ENCODE measurements at places on chromosomes 7 and 10.

GRCh38 chr10:76398043-76398710 lies 966.8 kb downstream of the LRMDA start:
- no peak for DNase-seq

DNA sequence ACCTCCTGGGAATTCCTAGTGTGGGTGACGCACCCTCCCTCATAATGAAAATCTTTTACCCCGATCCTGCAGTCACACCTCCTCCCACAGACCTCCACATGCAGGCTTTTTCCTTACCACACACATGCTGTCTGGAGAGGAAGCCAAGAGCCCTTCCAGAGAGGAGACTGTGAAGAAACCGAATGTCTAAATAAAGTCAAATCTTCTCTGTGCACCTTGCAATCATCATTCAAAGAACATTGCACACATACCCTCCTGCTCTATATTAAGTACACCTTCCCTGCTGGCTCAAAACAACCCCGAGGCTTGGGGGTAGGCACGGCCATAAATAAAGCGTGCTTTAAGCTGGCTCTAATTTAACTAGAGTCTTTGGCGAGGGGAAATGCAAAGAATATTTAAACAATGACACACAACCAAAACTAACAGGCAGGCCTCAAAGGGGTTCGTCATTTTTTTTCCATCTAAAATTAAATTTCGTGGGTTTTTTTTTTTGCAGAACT lies 34.9 kb downstream of the CALML3 start:
- DNase-seq = no peak

DNA sequence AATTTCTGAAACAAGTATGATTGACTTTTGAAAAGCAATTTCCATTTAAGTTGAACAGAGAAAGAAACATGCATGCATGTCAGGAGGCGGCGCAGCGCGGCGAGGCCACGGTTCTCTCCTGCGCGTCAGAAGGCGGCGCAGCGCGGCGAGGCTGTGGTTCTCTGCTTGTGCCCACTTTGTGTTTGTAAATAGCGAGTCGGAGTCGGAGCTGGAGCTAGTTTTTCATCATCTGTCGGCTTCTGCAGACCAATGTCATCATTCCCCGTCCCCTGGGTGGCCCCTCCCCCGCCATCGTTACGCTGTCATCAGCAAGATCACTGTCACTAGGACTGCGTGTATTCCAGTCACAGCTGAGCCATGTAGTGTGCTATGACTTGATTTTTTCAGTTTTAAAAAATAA lies 49.2 kb downstream of the INPP5A start:
- no peak for DNase-seq

GRCh38 chr7:129843365-129843898 lies 109.3 kb downstream of the UBE2H start:
- DNase-seq = no peak

GRCh38 chr7:650339-651031 lies 76.0 kb upstream of the DNAAF5 start:
- no peak for DNase-seq

GRCh38 chr7:96589038-96589437 lies 120.6 kb downstream of the SEM1 start:
- no peak for DNase-seq

DNA sequence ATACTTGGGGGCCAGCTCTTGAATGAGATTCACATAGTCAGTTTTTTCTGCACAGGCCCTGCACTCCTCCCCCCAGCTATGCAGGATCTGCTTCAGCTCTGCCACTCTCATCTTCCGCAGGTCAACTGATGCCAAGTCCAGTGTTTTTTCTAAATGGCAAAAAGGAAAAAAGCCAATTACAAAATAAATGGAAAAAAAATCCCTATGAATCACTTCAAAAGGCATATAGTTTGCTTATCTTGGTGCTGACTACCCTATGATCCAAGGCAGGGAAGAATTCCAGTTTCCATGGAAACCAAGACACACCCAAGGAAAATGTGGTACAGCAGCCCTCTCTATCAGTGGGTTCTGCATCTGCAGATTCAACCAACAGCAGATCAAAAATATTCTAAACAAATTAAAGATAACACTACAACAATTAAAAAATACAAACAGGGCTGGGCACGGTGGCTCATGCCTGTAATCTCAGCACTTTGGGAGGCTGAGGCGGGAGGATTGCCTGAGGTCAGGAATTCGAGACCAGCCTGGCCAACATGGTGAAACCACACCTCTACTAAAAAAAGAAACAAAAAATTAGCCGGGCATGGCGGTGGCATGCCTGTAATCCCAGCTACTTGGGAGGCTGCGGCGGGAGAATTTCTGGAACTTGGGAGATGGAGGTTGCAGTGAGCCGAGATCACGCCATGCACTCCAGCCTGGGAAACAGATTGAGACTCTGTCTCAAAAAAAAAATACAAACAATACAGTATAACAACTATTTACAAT lies 17.6 kb downstream of the CDNF start:
- DNase-seq = no peak

DNA sequence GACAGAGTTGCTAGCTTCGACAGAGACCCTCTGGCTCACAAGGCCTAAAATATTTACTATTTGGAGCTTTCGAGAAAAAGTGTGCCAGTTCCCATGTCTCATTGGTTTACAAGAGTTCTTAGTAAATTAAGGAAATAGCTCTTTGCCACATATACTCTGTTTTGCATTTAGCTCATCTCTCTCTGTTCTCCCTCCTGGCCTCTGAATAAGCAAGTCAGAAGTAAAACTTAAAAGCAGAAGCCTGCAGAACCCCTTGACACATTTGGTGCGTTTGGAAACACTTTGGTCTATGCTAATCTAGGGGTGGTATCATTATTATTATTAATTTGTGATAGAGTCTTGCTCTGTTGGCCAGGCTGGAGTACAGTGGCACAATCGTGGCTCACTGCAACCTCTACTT lies 6.4 kb downstream of the CARD11 start:
- DNase-seq = no peak

DNA sequence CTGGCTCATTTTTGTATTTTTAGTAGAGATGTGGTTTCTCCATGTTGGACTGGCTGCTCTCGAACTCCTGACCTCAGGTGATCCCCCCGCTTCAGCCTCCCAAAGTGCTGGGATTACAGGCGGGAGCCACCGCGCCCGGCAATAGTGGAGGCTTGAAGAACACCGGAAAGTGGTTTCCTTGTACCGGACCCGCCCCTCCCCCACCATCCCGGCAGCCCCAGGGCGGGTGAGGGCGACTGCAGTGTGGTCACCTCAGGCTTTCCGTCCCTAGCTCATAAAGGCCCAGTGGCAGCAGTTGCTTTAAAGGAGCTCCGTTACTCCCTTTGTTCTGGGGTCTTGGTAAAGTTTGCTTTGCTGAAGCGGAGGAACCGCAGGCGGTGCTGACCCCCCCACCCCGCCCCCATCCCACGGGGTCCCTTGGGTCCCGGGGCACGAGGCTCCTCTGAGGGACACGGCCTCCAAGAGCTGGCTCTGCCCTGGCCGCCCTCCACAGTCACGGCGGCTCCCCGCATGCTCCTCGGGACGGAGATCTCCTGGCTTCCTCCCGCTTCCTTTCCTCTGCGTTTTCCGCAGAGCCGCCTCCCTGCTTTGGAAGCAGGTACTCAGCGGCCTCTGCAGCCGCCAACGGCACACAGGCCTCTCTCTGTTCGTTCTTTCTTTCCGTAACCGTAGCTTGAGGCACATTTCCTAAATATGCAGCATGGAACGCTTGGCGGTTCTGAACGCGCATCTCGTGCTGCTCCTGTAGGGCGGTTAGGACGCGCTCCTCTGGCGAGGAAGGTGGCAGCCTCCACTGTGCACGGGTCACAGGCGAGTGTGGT lies 77.3 kb downstream of the DNAJB6 start:
- DNase-seq = no peak

GRCh38 chr7:26492816-26493215 lies 201.2 kb downstream of the SNX10 start:
- no peak for DNase-seq

DNA sequence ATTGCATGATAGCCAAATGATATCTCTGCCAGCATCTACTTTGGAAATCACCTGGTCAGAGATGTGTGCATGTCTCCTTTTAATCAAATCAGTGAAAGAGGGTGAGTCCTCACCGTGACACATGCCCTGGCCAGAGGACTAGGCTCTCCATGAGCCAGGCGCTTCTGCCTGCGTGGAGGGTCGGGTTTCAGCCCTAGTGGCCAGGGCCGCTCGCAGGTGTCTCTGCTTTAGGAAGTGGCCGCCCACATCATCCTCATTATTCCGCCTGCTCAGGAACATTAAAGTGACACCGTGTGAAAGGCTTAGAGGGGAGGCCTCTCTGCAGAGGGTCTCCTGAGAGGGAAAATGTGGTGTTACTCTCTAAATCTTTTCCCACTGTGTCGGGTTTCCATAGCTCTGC lies 173.6 kb upstream of the PRKCQ start:
- no peak for DNase-seq

DNA sequence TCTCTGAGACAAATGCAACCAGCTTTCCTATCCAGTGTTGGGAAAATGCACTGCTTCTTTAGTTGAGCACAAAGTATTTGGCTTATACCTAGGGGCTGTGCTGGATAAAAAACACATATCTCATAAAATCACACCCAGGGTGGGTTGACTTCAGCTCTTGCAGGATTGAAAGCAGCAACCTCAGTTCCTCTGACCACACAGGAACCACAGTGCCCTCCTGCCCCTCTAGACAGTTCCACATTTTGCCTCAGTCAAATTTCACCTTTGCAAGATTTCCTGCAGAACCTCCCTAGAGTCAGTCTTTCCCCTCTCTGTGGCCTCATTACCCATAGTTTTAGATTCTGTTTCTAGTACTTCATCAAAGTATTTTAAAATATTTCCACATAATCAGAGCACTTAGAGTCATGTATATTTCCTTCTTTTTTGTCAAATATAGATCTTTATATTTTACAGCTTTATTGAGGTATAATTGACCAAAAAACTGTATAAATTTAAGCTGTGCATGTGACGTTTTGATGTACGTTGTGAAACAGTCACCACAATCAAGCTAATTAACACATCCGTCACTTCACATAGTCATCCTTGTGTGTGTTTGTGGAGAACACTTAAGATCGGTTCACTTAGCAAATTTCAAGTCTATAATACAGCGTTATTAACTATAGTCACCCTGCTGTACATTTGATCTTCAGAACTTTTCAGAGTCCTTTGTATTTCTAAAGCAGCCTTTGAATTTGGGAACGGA lies 37.0 kb upstream of the EGR2 start:
- DNase-seq = no peak

- DNase-seq = no peak
Measured at GRCh38 chr10:102001435-102002068, 54.4 kb downstream of the ARMH3 start.

DNA sequence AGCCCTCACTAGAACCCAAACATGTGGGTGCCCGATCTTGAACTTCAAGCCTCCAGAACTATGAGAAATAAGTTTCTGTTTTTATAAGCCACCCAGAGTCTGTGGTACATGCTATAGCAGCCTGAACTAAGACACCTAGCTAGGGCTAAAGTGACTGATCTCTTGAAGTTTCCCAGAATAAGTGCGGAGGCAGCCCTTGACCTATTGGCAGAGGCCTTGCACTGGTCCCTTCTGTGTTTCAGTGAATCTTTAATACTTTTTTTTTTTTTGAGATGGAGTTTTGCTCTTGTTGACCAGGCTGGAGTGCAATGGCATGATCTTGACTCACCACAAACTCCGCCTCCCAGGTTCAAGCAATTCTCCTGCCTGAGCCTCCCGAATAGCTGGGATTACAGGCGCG lies 85.1 kb downstream of the SVOPL start:
- no peak for DNase-seq

DNA sequence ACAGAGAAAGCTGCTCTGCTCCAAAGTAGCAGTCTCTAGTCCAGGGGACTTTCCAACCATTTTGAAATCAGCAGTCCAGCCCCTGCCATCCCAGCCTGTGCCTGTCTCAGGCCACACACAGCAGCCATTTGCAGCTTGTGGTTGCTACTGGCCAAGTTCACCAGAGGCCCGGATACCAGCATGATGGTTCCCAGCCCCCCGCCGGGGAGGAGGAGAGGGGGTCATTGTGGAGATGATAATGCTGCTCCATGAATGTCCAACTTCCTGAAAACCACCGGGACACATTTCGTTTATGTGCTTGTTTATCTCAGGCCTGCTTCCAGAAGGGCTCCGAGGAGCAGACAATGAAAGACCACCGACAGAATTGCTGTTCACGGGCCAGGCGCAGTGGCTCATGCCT lies 160.0 kb downstream of the UBE2H start:
- DNase-seq = no peak

DNA sequence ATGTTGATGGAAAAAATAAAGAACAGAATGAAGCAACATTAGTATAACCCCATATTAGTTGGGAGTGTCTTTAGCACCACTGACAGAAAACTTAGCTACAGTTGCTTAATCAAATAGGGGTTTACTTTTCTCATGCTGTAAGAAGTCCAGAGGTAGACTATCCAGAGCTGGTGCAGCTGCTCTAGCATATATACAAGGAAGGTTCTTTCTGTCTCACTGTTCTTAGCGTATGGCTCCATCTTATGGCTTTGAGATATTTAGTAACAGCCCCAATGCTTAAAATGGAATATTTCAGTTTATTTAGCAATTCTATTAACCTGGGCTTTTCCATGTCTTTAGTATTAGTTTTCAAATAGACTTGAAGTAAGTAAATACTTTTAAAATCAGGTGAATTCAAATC lies 15.2 kb upstream of the WNT2 start:
- DNase-seq = no peak

GRCh38 chr7:51295440-51296245 lies 21.0 kb downstream of the COBL start:
- no peak for DNase-seq
